ENCODE measurements at places on chromosomes 2 and 18.

DNA sequence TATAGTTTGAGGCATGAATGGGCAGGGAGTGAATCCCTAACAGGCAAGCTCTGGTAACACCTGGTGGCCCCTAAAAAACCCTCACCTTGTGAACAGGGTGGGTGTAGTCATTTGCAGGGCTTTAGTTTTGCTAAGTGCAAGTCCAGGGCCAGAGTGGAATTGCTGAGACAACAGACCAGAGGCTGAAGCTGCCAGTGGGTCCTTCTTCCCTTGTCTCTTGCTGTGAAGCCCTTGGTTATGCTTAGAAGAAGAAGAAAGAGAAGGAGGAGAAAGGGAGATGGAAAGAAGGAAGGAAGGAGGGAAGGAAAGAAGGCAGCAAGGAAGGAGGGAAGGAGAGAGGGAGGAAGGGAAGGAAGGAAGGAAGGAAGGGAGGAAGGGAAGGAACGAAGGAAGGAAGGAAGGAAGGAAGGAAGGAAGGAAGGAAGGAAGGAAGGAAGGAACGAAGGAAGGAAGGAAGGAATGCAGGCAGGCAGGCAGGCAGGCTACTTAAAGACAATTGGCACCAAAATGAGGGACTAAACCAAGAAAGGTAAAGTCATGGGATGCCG lies 45.8 kb downstream of the SMAD7 start:
- DNase-seq, result no peak

DNA sequence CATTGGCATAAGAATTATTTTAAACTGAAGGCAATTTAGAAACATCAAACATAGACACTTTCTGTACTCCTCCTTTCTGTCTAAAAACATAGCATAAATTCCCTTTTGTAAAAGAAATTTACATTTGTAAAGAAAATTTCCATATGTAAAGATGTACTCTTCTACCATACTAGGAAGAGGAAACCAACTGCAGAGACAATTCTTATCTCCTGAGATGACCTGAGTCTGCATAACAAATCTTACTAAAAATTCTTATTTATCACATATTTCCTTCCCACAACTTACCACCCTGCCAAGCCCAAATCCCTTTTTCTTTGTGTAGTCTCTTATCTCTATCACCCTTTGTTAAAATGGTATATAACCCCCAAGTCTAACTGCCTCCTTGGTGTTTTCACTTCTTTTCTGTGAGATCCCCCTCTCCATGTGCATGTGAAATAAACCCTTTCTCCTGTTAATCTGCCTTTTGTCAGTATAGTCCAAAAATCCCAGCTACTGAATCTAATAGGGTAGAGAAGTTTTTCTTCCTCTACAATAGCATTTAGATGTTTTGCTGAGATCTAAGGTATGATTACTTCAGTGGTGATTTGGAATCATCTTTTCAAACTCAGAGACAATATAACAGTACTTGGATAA lies 81.0 kb downstream of the CHN1 start:
- no peak for DNase-seq

GRCh38 chr2:45256867-45257641 lies 247.8 kb upstream of the SIX2 start:
- no peak for DNase-seq

- DNase-seq, result peak; percentile 4
Measured at GRCh38 chr2:181876614-181877063, 14.9 kb upstream of the ITPRID2 start.

- no peak for DNase-seq
Measured at GRCh38 chr2:45765007-45765727, 113.7 kb downstream of the PRKCE start.

- DNase-seq, result peak; percentile 63
Measured at GRCh38 chr2:67516899-67517530, 119.9 kb downstream of the ETAA1 start.

DNA sequence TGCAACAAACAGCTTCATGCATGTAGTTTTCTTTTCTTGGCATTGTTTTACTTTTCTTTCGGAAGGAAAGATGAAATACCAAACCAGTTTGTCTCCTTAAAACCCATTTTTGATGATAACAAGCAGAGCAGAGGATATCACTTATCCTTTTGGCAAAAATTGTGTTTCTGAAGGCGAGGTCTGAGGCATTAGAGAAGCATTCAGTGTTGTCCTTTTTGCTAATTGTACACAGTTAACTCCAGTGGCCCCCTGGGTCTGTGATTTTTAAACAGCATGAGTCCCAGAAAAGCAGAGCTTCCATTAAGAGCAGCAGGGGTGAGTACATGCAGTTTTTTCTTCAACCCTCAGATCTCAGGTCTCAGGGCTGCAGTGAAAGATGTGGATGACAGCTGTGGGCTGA lies 41.3 kb downstream of the TTC39C start:
- no peak for DNase-seq

GRCh38 chr2:173963817-173964564 lies 1.2 kb downstream of the SP3 start:
- peak; percentile 77 for DNase-seq

- DNase-seq, result no peak
Measured at GRCh38 chr18:1017227-1018058, 112.8 kb downstream of the ADCYAP1 start.

DNA sequence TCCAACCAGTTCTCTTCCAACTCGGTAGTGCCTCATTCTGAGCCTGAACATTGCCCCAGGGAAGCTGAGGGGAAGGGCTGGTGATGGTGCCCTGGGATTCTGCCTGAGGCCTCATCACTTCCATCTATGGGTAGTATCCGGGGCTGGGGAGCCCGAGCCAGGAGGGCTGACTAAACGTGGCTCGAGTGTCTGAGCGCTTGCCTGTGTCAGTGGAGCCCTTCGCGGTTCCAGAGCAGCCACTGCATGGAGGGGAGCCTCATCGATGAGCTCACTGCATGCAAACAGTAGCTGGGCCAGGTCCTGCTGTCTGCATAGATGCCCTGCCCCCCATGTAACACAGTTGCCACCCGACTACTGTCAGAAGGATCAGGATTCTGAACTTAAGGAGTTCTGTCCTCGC lies 129.3 kb downstream of the GLI2 start:
- DNase-seq, result no peak

DNA sequence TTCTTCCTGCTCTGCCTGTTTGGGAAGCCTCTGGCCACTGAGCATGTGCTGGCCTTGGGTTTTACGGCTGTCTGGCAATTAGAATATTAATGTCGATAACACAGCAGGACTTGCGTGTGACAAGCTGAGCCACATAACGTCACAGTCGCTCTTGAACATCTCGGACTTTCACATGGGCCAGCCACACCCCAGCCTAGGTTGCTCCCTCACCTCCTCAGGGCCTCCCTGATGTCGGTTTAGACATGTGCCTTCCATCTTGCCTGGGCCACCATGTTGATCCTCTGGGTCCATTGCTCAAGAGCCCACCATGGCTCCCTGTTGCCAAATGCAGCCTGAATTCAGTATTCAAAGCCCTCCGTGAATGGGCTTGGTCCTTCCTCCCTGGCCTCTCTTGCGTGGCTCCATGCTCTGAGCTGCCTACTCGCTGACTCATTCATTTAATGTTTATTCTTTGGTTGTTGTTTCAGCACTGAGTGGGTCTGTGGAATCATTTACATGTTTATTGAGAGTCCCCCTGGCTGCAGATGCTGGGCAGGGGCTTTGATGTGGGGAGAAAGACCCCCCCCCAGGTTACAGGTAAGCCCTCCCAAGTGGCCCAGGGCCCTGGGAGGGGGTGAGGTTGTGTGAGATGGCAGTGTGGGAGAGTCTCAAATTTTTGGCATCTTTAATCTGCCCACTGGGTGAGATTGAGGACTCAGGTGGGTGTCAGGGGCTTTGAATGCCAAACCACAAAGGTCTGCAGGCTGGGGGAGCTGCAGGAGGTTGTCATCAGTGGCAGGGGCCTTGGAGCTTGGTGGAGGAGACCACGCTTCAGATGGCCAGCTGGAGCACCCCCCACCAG lies 62.0 kb downstream of the ODC1 start:
- DNase-seq, result no peak

GRCh38 chr2:70767079-70767698 lies 811 bp downstream of the ADD2 start:
- DNase-seq, result no peak
